Stimulated activated CD8-positive, alpha-beta memory T cell treated with anti-CD3 and anti-CD28 coated beads, Interleukin-2, amount 100 ng/mL, for 48 hours (primary cell): ENCODE measurements at places on chromosomes 3 and 15.

DNA sequence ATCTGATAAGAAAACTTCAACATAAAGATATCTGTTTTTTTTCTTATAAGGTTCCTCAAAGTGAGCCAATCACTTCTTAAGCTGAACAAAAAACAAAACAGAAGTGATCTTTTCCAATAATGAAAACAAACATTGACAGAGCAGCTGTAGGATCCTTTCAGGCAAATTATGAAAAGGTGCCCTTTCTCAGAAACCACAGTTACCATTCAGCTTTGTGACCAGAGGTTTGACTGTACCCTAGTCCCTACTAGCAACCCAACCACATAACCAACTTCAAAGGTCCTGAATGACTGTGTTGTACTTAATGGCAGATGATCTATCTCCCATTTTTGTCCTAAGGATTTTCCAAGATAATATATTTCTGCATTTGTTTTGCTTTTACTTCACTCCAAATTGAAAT, 39.4 kb upstream of the CCR2 start:
- no peak for DNase-seq

DNA sequence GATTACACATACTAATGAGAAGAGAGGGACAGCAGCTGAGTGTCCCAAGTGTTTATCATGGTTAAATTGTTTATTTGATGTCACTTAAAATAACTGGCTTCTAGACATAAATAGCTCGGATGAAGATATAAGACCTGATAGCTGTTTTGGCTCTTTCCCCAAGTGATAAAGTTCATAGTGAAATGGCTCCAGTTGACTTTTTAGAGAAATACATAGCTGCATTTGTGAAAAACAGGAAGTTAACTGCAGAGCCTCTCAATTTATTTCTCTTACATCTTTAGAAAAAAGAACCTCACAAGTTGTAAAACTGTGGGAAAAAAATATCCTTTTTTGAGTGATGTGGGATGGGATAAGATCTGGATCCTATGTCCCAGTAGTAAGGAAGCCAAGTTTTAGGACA, 332.9 kb upstream of the RASGRP1 start:
- DNase-seq: no peak

DNA sequence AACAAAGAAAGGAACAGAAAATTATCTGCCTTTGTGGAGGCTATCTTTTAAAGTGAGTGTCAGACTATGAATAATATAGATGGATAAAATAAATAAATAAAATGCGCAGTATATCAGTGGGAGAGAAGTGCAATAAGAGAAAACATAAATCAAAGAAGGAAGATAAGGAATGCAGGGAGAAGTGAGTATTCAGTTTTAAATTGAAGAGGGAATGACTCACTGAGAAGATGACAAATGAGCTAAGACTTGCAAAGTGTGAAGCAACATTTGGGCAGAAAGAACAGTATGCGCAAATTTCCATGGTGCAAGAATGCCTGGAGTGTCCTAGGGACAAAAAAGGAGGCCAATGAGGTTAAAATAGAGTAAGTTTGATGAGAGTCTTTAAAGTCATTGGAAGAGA, 1300.1 kb upstream of the ALCAM start:
- DNase-seq: no peak

- no peak for DNase-seq
These were observed 1.4 kb upstream of the SLC41A3 start for GRCh38 chr3:126085276-126085675.

- DNase-seq: no peak
These were observed 1.3 kb downstream of the AQP9 start for GRCh38 chr15:58139276-58139988.

- DNase-seq: no peak
These were observed 111.6 kb downstream of the MITF start for GRCh38 chr3:69850849-69851248.

DNA sequence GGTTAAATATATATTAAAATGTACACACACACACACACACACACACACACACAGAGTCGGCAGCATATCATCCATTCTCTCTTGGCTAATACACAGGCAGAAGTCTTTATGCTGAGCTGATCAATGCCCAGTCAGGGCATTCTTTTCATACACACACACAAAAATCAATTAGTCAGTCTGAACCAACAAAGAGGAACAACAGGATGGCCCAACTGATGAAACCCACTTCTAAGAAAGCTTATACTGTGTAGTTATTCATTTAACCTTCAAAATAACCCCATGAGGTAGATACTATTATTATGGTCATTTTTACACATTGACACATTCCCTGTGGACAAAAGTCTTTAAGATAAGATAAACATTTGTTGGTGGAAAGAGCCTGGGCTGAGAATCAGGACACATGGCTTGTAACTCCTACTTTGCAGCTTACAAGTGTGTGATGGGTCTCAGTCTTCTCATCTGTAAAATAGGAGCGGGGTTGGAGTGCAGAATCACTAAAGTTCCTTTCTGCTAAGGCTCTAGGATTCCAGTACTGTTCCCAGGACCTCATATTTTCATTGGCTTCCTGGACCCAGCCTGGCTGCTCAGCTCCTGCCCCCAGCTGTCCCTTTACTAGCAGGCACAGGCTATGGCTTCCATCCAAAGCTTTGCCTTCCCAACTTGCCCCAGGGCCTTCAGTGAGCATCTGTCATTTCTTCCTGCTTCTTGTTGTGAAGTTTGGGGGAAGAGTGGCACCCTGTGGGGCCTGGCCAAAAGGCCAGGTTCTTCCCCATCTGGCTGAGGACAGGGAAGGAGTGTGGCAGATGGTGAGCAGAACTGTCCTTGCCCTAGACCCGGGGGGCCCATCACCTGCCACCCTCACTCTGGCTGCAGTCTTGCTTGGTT, 27.2 kb upstream of the GLCE start:
- no peak for DNase-seq

DNA sequence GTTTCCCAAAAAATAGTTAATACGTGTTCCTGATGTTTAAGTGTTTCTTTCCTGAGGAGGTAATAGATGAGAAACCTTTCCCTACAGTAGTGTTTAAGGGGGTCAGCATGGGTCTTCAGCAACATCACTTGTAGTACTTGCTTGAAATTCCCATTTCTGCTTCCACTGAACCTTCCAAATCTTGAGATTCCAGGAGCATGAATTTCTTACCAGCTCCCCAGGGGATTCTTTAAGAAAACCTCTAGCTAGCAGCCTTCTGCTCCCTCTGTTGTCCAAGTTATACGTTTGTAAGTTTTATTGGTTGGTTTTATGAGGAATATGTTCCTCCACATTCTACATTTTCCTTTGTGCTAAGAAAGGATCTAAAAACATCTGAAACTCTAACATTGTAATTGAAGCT, 38.2 kb upstream of the ACP3 start:
- DNase-seq: no peak

DNA sequence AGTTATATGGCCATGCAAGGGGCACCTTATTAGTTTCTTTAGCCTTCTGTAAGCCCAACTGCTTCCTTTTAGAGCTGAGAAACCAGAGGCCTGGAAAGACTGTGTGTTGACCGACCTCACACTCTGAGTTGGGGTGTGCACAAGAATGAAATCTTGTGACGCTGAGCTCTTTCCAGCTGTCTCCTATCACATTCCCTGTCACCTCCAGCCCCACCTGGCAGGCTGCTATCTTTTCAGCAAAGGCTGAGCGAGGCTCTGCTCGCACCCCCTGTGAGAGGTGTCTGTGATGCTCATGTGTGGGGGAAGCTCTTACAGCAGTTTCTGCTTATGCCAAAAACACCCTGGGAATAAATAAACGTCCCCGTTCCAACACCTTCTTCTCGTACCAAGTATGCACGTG, 27.0 kb upstream of the LPP start:
- no peak for DNase-seq

GRCh38 chr3:15899388-15899787, 101.6 kb upstream of the ANKRD28 start:
- no peak for DNase-seq

GRCh38 chr15:66412220-66412619, 25.5 kb downstream of the MAP2K1 start:
- no peak for DNase-seq

DNA sequence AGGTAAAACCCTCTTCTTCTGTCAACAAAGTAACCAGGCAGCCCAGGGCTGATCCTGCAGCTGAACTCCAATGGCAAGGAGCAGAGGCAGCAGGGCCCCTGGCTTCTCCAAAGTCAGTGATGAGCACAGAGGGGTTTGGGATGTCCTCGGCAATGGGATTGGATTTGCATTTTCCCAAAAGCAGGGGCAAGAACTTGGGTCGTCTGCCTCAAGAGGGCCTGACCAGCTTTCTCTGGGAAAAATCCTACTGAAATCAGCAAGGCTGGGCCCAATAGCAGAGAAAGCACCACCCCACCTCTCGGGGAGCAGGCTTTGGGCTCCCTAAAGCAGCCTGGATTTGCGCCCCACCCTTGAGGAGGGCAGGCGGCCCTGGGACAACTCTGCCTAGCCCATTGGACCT, 210.0 kb upstream of the IGF1R start:
- DNase-seq: no peak

DNA sequence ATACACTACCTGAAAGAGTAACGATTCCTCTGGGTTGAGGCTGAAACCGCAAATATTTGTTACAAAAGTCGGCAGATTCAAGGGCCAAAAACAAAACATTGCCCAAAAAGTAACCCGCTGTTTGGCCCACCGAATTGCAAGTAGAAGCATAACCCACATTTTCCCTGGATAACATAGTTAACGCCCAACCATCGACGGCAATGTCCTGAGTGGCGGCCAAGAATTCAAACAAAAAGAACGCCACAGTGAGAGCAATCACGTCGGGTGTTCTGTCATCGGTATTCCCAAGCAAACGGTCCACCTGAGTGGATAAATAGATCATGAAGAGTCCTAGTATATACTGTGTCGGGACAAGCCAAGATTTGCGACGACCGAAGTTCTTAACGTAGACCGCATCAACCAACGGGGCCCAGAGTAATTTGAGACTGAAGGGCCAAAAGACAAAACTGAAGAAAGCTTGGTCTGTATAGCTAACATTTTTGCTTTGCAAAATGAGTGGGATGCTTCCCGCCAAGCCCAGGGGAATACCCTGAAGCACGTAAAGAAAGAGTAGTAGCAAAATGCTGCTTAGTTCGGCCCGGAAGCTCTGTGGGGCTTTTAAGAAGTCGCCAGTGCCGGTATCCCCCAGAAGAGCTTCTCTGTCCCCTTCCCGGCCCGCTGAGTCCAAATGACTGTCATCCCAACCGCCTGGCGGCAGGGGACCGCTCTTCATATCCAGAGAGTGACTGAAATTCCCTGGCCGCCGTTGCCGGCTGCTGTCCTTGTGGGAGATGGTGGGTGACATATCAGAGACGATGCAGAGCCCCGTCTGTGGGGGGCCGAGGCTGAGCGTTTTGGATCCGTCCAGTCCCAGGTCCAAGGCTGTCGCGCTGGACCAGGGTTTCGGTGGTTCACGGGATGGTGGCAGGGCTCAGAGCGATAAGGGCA, 750 bp downstream of the SLC33A1 start:
- no peak for DNase-seq

- no peak for DNase-seq
These were observed 8.7 kb upstream of the TRIM69 start for GRCh38 chr15:44727485-44728231.

DNA sequence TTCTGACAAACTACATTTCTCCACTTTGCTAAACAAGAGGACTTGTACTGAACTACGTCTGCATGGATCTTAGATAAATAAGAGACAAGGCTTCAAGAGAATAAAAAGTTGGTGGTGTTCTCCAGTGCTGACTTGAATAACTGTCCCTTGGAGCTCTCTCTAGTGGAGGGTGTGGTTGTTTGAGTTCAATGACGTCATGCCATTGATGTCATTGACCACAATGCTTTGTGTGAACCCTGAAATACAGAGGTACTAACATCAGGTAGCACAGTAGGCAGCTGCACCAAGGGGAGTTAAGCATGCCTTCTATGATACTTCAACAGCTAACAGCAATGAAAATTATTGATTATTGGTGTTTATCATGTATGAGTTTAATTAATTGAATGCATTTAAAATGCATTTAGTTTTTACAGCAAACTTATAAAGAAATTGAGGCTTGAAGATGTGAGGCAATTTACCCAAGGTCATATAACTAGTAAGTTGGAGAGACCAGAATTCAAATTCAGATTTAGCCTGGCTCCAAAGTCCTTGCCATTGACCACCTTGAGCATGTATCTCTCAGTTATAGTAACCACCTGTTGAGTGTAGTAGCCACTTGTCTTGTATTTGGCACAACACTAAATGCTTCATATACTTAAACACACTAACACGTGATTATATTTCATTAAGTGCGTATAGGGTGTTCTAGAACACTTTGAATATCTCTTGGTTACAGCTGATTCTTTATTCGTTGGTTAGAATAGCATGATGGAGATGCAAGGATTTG, 126.0 kb upstream of the ANKRD28 start:
- DNase-seq: no peak

- no peak for DNase-seq
These were observed 216.3 kb downstream of the IGSF11 start for GRCh38 chr3:118818386-118818785.
